ENCODE measurements at places on chromosomes 1 and 21.

GRCh38 chr21:17726047-17726829 is 92.9 kb downstream of the C21orf91 start:
- DNase-seq = no peak

DNA sequence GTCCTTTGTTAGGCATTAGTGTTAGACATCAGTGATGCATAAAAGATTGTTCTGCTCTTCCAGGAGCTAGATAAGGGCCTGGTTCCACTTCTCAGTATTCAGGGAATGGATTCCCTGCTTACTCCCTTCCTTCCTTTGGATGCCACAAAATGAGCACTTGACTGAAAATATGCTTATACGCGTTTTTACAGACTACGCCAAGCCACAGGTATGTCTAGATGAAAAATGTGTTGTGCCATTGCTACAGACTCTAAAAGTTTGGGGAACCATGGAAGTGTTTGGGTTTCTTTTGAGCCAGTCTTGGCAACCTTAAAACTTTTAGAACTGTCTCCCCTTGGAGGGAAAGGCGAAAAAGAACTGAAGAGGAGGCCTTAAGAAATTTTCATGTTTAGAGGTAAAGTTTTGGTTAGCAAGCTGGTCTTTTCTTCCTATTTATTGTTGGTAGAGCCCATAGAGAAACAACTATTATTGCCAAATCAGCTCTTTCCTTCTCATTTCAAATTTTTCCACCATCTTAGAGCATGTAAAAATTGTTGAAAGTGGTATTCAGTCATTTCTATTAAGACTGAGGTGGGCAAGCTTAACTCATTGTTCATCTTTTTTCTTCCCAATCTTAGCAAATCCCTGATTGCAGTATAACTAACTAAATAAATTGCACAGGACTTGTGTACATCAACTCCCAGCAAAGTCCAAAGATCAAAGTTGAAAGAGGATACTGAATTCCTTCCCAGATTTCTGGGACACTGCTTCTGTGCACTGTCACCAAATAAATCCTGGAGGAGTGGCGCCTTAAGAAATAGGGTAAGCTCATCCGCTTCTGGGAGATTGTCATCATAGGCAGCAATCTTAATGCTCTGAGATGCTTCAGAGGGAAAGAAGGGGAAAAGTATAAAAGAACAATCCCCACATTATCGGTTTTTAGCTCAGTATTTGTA is 18.9 kb downstream of the FGGY start:
- DNase-seq = no peak

- no peak for DNase-seq
These were observed 21.0 kb downstream of the CNIH4 start for GRCh38 chr1:224377676-224378006.

- no peak for DNase-seq
These were observed 450 bp downstream of the SDE2 start for GRCh38 chr1:225998560-225999226.

DNA sequence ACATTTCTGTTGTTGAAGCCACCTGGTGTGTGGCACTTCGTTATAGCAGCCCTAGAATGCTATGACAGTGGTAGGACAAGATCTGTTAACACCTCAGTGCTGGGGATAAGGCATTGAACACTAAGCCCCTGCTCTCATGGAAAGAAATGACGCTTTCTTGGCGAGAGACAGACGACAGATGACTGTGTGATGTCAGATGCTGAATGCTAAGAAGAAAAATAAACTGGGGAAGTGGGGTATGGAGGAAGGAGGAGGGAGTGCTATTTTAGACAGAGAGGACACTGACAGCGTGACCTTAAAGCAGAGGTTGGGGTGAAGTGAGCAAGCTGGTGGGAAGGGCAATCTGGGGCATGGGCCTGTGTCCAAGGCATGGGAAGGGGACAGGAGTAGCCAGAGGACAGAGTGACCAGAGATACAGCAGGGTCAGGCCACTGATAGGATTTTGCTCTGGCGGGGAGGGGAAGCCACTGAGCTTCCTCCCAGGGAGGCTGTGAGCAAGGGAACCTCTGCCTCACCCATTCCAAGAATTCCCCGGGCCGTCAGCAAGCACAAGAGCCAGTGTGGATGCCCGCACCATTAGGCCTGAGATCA is 15.2 kb downstream of the DOP1B start:
- DNase-seq = no peak

- DNase-seq = no peak
These were observed 14.0 kb upstream of the PEF1 start for GRCh38 chr1:31658721-31659120.

All from head of caudate nucleus (tissue), 42 donors.